Cortex of kidney (tissue), 1 donor: ENCODE measurements at places on chromosomes 16 and 17.

- DNase-seq = no peak
Observed at GRCh38 chr16:77308163-77308561, 109.0 kb downstream of the SYCE1L start.

- DNase-seq = no peak
Observed at GRCh38 chr17:57143361-57143760, 58.3 kb downstream of the AKAP1 start.

- no peak for DNase-seq
Observed at GRCh38 chr16:66961065-66961744, at the start of gene CES3. Gene CES3, plus strand, starts transcription at chr16:66961266. Its CDS starts 42 bp downstream, at chr16:66961308.

GRCh38 chr16:22757202-22757601, 56.8 kb upstream of the HS3ST2 start:
- no peak for DNase-seq

DNA sequence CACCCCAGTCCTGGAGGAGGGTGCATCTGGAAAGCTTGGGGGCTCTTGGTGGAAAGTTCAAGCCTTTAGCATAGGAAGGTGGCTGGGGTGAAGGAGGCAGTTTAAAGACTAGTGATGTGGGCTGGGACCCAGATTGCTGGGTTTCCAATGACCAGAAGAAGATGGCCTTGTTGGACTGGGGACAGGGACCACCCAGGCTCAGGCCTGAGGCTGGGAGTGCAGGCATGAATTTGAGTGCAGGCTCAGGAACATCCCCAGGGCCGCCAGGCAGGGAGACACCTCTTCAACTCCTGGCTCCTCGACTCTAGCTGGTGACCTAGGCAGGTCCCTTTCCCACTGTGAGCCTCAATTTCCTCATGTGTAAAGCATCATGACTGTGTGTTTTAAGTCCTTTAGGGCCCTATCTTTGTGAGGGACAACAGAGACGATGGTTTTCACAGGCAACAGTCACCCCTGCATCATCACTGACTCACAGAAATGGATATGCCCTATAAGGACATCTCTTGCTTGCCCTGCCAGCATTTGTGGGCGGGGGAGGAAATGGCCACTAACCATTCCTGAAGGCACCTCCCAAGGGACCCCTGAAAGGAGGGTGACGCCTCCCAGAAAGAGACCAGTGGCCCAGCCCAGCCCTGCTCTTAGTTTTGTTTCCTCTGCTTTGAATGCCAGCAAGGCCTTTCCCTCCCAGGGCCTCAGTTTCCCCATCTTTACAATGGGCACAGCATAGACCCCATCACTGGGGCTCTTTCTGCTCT, 11.1 kb downstream of the NLRC5 start:
- no peak for DNase-seq

DNA sequence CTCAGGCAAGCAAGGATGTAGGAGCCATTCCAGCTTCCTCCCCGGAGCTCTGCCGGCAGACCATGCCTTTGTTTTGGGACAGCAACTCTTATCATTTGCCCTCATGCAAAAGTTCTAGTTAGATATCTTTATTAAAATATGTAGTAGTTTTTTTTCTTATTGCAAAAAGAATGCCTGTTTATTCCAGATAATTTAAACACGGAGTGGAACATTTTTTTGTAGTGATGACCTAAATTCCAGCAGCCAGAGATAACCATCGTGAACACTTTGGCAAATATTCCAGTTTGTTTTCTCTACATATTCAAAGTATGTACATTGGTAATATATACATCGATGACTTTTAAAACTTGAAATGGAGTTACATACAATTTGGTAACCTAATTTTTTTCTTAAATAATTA, 54.8 kb downstream of the CRISPLD2 start:
- DNase-seq = no peak

DNA sequence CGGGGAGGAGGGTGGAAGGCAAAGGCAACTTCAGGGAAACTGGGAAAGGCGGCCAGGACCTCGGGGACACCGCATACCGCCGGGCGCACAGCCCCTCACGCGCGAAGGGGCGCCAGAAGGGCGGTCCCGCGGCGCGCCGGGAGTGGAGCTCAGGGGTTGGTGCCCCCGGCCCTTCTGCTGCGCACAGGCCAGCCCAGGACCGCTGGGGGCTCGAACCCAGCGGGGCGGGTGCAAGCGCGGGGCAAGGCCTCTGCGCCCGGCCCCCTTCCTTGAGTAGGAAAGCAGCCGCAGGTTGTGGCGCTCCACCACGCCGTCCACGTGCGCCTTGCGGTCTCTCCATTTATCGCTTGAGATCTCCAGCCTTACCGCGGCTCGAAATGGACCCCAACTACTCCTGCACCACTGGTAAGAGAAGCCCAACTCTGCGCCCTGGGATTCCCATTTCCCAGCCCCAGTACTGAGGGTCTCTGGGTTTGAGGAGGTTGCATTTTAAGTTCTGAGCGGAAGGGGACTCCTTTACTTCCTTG, 3.0 kb upstream of the MT1A start:
- DNase-seq = no peak

- DNase-seq = no peak
Observed at GRCh38 chr16:48503336-48503735, 106.6 kb downstream of the N4BP1 start.
